ENCODE measurements at places on chromosomes 5 and 9.
A peak's percentile ranks its signal among the peaks of the same experiment; 100 is the strongest.

DNA sequence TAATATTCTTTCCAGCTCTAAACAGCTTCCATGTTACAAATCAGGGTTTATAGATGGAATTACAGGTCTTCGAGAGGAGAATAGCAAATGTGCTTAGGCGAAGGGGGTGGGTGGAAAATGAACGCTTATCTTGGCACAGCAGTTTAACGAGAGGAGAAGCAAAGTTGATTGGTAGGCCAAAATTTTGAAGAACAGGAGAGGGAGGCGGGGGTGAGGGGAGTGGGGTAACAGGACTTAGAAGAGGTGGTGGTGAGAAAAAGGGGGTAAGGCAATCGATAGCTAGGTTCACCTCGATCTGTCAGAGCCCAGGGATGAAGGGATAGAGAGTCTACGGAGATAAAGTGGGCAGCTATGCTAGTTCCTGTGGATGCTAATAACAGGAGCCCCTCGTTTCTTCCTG, 764 bp downstream of the ANKRA2 start:
- DNase-seq: no peak

DNA sequence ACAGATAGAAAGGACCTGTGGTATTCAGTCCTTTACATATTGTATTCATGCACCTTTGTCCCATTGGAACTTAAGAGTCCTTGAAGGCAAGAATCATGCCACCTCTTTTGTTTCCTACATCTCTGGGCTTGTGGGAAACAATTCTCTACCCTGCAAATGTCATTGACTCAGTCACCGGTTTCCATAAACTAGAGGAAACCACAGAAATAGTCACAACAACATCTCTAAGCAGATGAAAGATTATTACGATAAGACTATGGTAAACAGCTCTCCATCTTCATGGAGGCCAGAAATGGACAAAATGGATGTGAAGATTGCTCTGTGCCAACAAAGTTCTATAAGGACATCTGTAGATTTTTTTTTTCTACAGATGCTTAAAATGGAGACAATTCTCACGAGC, 165.5 kb downstream of the PIK3R1 start:
- DNase-seq: no peak

GRCh38 chr9:137745541-137745991, 126.8 kb downstream of the EHMT1 start:
- DNase-seq: no peak

GRCh38 chr9:80839821-80840675, 849.3 kb downstream of the TLE1 start:
- DNase-seq: peak; percentile 27

GRCh38 chr9:105444130-105444529, 3.7 kb upstream of the FSD1L start:
- DNase-seq: no peak

GRCh38 chr9:83299094-83299493, 236.2 kb upstream of the RASEF start:
- DNase-seq: no peak

GRCh38 chr9:113621980-113622379, 158.5 kb downstream of the RGS3 start:
- no peak for DNase-seq

- DNase-seq: no peak
Measured at GRCh38 chr9:124213396-124213795, 44.4 kb upstream of the NEK6 start.

DNA sequence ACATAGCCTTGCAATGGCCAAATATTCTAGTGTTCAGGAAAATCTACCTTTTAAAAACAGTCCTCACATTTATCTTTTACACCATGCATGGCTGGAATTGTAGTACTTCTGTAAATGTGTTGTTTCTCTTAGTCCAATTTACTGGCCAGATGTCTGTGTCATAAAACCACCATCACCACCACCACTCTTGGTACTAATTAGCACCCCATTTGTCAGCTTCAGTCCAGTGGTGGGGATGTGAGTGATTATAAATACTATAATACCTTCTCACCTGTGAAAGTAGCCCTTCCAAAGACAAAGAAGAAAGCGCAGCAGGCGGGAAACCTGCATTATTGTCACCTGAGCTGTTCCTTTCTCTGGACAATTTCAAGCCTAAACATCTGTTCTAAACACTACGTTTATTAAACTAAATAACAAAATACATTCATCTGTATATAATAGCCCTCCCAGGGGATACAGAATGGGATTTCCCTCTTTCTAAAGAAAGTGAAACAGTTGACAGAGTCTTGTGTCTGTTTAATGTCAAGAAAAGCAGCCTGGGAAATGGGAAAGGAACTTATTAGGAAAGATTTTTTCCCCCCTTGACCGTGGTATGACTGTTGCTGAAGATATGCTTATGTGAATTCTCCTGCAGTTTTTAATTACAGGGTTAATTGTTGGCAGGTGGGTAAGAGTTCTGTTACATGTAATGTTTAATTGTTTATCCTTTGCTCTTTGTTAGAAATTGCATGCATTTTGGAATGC, 144.5 kb upstream of the NUDT12 start:
- no peak for DNase-seq

DNA sequence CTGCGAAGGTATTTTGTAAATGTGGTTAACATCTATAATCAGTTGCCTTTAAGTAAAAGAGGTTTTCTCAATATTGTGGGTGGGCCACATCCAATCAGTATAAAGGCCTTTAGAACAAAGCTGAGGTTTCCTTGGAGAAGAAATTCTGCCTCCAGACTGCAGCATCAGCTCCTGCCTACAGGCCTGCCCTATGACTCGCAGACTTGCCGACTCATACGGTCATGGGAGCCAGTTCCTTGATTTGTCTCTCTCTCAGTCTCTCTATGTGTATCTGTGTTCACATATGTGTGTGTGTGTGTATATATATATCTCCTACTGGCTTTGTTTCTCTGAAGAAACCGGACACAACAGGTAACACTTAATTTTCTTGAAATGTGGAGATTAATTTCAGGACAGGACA, 45.3 kb downstream of the SLC36A1 start:
- no peak for DNase-seq

DNA sequence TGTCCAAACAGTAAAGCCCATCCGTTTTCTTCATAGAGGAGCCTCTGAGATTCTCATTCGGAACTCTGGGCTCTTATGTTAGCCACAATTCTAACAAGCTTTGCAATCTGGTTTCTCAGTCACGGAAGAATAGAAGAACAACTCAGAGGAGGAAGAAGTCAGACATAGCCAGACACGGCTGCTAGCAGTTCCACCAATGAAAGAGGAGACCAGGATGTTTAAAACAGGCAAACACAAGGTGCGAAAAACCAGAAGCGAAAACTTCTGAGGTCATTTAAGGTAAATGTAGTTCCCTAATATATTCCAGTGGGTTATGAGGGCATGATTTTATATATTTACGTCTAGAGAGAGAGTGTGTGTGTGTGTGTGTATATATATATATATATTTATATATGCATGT, 34.1 kb upstream of the GDNF start:
- no peak for DNase-seq

DNA sequence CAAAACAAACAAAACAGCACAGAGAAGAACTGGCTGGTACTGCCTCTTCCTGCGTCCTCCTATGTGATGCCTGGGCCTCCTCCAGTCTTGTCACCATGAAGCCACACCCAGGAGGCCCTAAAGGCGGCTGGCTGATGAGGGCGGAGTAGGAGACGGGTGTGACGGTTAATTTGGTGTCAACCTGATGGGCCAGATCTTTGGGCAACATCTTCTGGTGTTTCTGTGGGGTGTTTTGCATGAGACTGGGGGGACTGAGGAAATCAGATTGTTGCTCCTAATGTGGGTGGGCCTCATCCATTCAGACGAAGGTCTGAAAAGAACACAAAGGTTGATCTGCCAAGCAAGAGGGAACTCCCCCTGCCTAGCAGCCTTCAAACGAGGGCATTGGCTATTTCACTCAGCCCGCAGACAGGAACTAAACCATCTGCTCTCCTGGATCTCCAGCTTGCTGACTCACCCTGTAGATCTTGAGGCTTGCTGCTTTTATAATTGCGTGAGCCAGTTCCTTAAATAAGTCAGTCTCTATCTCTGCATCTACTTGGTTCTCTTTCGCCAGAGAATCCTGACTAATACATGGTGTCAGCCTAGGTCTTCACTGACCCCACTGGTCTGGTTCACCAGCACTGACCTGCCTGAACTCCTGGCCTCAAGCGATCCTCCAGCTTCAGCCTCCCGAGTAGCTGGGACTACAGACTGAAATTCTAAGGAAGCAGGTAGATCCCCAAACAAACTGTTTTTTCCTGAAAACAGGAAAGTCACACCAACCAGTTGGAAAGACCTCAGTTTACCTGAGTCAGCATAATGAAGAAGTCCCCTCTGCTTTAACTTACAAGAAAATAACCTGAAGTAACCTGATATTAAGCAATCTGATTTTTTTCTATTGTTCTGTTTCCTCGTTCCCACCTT, 12.8 kb upstream of the ZFP62 start:
- no peak for DNase-seq

DNA sequence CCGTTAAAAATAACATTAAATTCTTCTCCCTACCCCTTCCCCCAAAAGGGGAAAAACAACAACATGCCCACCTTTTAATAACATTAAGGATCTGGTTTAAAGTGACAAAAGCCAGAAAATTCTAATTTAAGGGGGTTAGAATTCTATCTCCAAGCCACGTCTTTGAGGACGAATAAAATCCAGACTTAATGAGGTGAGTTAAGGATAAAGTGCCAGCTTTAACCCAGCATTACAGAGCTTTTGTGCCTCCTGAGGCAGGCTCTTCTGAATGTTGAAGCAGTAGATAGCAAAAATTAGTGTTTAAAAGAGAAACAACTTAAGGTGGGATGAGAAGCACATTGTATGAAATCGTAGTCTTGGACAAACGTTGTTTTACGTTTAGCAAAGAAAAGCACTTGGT, 329.0 kb upstream of the MPDZ start:
- no peak for DNase-seq

- no peak for DNase-seq
Measured at GRCh38 chr9:2837915-2838314, 6.0 kb downstream of the PUM3 start.

DNA sequence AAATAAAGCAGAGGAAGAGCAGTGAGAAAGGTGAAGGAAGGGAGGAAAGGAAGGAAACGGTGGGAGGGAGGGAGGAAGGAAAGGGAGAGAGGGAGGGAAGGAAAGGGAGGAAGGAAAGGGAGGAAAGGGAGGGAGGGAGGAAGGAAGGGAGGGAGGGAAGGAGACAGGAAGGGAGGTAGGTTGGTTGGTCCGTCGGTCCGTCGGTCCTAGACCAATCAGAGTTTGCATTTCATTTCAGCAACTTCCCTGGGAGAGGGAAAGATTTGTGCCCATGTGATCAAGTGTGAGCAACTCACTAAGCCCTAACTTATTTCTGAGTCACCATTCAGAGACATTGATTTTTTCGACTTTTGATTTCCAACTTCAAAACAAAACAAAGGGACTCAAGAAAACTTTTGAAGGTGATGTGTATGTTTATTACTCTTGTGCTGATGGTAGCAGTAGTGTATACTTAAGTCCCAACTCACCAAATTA, 18.8 kb downstream of the NANS start:
- DNase-seq: peak; percentile 79

- peak; percentile 83 for DNase-seq
Measured at GRCh38 chr9:94110821-94111252, 26.6 kb downstream of the PTPDC1 start.

DNA sequence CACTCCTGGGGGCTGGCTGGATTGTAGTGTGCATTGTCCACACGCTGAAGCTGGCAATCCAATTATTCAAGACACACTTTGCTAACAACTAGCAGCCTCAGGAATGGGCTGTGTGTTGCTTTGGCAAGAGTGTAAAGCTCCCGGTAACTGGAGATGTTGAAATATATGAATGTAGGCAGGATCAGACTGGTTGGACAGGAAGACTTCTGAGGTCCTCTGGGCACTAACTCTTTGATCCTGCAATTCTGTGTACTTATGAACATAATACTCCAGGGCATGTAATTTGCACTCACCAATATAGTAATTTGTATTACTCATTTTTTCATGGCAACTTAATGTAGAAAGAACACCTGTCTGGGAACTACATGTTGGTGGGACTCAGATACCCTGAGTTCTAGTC, 106.7 kb upstream of the SLC28A3 start:
- DNase-seq: no peak

DNA sequence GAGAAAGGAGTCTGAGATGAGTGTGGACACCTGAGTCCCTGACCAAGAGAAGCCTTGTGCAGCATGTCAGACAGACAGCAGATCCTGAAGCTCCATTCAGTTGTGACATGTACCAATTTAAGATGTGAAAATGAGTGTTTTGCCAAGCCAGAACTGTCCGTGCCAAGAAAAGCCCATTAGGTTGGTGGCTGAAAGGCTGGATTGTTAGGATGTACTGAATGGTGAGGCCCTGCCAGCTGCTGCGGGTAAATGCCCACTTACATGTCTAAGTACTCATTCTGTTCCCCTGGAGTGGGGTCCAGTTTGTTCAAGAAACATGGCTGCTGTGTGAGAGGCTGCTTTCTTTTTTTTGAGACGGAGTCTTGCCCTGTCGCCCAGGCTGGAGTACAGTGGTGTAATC, 14.6 kb downstream of the DAPK1 start:
- DNase-seq: no peak

DNA sequence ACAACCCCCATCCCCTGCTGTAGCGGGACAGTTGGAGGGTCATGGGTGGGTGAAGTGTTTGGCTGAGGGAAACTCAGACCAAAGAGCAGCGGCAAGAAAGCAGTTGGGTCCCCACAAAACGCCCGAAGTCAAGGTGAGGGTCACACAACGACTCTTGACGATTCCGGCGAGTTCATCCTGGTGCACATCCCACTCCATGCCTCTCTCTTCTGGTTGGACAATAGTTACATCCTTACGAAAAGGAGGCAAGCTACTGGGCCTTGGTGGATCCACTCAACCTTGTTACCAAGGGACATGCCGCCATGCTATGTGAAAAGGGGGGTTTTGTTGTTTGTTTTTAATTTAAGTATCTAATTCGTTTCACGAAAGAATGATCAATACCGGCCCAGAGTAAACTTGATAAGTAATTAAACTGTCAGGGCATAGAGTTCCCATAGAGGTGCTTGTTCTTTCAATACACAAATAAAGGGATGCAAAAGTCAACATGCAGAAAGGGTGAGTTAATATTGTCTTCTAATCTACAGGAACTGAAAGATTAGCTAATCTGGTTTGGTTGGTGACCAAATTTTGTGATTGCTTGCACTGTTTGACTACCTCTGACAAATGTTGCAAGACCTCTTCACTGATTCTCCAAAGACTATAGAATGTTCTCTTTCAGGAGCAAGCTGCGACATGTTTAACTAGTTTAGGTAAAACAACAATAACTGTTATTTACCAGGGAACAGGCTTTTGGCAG, 732 bp upstream of the SMIM15 start:
- no peak for DNase-seq

GRCh38 chr9:137303893-137304382, 1.9 kb upstream of the NRARP start:
- no peak for DNase-seq

GRCh38 chr5:119706049-119706448, 76.7 kb downstream of the FAM170A start:
- no peak for DNase-seq

DNA sequence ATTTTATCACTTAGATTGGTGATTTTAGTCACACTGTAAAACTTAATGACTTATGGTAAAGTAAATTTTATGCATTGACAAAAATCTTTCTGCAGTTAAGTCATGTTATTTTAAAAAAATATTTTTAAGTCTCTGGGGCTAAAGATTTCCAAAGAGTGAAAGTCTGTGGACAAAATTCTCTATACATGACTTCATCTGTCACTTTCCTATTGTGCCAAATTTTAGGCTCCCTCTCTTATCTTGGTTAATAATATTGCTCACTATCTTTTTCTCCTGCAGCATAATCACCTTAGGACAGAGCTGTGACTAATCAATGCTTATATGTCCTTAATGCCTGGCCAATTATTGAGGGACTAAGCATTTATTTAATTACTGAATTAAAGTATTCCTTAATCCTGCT, 15.2 kb downstream of the LURAP1L start:
- DNase-seq: no peak

GRCh38 chr5:83632874-83633273, 87.8 kb downstream of the HAPLN1 start:
- no peak for DNase-seq
